CD4-positive, alpha-beta T cell (primary cell): ENCODE measurements at places on chromosomes 6 and 20.
A peak's percentile ranks its signal among the peaks of the same experiment; 100 is the strongest.

- no peak for DNase-seq
Observed at GRCh38 chr6:46491201-46491627, at the start of gene RCAN2. RCAN2 (minus strand) TSS chr6:46491449.

DNA sequence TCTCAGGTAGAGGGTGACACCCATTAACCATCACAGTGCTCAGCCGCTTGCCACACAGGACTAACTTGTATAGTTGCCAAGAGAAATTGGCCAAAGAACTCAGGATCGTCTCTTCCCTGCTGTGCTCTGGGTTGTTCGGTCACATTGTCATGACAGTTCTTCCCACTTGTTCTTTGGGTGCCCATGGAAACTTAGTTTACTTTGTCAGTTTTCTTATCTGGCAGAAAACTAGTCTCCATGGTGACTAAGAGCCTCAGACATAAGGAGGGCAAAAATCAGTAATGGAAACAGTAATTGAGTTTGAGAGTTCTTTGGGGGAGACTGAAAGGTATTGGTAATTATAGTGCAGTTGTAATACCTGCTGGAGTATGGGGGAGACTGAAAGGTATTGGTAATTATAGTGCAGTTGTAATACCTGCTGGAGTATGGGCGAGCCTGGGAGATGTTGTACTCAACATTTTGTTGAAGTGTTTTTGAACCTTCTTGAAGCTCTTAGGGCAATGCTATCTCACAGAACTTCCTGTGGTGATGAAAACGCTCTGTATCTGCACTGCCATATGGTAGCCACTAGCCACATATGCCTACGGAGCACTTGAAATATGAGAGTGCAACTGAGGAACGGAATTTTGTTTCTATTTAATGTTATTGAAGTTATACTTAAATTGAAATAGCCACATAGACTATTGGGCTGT is 95.2 kb upstream of the HDGFL1 start:
- DNase-seq = no peak

DNA sequence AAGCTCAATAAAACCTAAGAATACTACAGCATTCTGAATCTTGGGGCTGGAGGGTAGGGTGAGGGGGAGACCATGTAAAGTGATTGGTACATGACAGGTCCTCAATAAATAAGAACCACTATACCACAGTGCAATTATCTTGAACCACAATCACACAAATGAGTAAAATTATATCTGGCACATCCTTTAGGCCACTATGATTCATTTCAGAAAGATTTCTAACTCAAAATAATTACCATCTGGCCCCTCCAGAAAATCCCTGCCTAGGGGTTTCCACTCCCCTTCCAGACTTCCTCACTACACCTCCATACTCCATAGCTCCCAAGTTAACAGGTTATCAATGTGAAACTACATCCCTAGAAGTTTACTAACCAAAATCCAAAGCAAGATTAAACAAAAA is 19.7 kb downstream of the AKIRIN2 start:
- DNase-seq = no peak

- DNase-seq = no peak
Observed at GRCh38 chr20:16069389-16070010, 503.7 kb downstream of the KIF16B start.

DNA sequence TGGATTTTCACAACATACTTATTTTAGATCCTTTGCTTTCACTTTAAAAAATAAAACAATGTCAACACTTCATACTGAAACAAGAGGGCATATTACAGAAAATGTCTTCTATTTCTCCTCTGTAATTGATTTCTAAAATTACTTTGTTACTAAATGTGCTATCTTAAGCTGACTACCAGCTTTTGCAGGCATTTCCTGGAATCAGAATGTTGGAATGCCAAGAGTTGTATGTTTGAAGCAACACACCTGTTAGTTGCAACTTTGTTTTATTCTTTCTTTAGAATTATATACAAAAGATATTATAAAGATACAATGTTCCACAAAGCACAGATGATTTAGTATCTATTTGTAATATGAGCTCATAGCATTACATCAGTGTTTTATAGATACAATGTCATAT is 62.5 kb upstream of the TMEM170B start:
- no peak for DNase-seq

- DNase-seq = no peak
Observed at GRCh38 chr20:34559311-34560140, 1.0 kb downstream of the MAP1LC3A start.

DNA sequence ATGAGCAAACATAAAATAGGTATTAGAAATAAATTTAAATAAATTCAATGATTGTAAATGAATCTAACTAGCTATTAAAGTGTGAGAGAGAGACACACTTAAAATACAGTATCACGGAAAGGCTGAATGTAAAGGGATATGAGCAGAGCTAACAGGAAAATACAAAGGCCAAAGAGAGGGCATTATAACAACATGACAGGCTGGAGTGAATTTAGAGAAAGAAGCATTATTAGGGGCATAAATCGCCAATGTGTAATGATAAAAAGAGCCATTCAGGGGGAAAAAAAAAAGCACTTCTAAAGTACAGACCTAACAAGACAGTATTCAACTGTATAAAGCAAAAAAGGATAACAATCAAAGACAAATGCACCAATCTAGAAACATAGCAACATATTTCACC is 28.1 kb downstream of the DACT2 start:
- DNase-seq = no peak

DNA sequence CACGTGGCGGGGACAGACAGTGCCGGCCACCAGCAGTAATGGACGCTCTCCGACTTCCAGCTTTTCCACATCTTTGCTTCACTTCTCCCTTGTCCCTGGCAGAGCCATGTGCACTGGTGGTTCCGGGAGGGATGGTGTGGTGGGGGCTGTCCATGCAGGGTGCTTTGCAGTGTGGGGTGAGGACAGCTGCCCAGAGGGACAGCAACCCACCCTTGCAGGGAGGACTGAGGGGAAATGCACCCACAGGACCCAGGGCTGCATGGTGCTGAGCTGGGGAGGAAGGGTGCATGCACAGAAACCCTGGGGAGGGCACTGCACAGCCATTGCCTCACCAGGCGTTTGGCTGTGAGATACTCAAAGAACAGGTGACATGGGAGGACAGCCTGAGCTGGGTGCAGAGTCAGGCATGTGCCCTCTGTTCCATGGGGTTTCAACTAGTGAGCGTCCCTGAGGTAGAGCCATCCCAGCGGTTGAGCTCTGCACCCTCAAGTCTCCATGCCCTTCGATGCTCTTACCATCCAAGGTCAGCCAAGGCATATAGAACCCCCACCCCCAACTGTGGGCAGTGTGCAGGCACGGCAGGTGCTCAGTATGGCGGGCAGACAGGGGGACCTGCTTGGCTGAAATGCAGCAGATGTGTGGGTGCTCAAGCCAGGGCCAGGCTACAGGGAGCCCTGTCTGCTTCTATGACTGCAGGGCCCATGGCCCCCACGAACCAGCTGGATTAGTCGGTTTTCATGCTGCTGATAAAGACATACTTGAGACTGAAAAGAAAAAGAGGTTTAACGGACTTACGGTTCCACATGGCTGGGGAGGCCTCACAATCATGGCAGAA is 239.7 kb downstream of the TTLL2 start:
- no peak for DNase-seq

- DNase-seq = peak; percentile 84
Observed at GRCh38 chr6:36204068-36204753, 7.7 kb downstream of the BRPF3 start.

GRCh38 chr6:80179695-80180094 is 73.2 kb downstream of the BCKDHB start:
- DNase-seq = no peak

GRCh38 chr6:142945446-142946180 is 637 bp upstream of the HIVEP2 start:
- DNase-seq = peak; percentile 72

GRCh38 chr6:42407379-42407778 is 44.3 kb downstream of the TRERF1 start:
- DNase-seq = no peak

DNA sequence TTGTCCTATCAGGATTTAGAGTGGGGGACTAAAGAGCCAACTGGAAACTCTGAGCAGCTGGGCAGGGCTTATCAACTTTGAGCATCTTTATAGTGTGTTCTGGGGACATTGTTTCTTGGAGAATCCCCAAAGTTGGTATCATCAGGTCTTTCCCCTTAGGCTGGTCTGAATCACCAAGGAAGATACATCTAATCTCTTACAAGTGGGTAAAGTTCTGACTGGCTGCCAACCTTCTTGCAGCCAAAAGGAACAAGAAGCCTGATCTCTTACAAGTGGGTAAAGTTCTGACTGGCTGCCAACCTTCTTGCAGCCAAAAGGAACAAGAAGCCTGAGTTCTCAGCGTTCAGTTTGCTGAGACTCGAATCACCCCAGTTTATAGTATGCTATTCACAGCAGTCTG is 1.6 kb upstream of the MED23 start:
- no peak for DNase-seq

DNA sequence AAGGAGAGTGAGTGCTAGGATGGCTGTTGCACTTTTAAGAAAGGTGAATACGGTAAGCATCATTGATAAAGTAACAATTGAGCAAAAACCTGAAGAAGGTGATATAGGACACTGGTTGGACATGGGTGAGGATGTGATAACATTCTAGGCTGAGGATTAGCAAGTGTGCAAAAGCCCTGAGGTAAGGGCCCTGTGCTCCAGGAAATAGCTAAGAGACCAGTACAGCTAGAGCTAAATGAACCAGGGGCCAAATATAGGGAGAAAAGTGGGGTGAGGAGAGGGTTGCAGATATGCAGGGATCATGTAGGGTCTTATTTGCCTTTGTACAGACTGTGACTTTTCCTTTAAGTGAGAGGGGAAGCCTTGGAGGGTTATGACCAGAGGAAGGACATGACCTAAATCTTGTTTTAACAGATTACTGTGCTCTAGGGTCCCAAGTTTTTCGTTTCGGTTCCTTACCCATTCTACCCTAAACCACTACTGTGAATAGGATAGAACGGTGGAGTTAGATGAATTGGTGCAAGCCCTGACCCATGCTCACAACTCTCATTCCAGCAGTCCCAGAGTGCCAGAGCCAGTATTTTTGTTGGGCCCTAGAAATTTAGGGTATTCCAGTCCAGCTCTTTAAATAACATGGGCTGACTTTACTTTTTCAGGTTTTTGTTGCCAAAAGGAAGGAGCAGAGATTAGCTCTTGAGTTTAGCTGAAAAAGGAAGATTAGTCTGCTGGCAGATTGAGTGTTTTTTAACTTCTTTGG is 10.7 kb downstream of the MAPK14 start:
- no peak for DNase-seq

GRCh38 chr6:37523412-37523811 is 23.7 kb upstream of the CCDC167 start:
- no peak for DNase-seq

DNA sequence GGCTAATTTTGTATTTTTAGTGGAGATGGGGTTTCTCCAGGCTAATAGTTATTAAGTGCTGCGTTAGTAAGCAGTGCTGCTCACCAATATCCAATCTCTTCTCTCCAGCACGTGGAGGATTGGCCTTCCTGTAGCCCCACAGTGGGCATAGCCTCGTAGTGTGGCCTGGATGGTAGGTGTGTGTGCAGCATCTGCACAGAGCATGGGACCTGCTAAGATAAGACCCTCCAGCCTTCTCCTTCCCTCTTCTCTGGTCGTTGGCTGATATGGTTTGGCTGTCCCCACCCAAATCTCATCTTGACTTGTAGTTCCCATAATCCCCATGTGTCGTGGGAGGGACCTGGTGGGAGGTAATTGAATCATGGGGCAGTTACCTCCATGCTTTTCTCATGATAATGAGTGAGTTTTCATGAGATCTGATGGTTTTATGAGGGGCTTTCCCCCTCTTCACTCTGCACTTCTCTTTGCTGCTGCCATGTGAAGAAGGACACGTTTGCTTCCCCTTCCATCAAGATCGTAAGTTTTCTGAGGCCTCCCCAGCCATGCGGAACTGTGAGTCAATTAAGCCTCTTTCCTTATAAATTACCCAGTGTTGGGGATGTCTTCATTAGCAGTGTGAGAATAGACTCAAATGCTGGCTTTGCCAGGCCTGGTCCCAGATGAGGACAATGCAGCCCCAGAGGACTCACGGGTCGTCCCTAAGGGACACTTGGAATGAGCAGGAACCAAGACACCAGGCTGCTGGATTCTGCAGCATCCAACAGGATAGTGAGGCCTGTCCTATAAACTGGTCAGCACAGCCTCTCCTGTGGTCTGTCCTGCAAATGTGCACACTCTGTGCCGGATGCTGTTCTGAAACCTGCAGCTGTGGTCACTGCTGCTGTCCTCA is 63.4 kb upstream of the AFDN start:
- no peak for DNase-seq

GRCh38 chr6:41374618-41375590 is 39.5 kb downstream of the NCR2 start:
- no peak for DNase-seq

DNA sequence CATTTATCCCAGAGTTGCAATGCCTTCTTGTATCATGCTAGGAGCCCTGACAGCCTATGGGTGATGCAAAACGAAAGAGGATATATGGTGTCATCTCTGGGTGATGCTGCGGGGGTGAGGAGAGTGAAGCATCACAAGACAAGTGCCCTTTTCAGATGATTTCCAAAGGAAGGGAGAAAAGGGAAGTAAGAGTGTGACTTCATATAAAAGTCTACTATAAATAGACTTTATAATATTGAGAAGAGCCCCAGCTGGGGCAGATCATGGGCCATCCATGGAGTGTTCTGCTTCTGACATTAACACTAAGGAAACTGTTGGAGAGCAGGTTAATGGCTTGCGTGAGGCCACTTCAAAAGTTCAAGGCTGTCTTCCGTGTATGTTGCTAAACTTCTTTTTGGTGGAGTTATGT is 4.4 kb downstream of the CD83 start:
- peak; percentile 74 for DNase-seq

DNA sequence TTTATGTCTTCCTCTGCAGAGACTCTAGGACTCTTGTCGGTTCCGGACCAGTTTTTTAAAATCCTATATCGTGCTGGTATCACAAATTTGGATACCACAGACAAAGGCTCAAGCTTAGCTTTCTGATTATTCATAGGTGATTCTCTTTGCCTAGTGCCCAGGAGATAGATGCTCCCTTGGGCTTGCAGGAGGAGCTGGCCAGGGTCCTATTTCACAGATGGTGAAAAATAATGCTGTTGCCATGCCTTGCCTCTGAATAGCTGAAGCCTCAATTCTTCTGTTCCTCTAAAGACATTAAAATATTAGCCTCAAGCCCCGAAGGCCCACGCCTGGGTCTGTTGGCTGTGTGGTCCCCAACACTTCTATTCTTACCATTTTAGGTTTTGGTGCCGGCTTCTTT is 123.9 kb upstream of the BACH2 start:
- DNase-seq = no peak

DNA sequence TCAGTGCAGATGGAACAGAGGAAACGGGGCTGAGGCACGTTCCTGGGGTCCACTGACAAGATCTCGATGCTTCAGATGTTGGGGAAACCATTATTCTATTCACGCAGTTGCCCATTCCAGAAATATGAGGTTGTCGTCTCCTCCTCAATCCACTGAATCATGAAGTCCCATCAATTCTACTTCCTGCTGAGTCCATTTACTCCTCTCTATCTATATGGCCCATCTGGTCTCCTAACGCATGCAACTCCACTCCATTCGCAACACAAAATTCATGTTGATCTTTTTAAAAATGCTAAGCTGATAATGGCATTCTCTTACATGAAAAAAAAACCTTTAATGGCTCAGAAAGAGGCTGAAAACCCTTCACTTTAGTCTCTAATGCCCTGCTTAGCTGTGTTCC is 37.5 kb downstream of the MAP3K5 start:
- no peak for DNase-seq
